SW 1271 (cell line): ENCODE measurements at places on chromosomes 11 and 22.

DNA sequence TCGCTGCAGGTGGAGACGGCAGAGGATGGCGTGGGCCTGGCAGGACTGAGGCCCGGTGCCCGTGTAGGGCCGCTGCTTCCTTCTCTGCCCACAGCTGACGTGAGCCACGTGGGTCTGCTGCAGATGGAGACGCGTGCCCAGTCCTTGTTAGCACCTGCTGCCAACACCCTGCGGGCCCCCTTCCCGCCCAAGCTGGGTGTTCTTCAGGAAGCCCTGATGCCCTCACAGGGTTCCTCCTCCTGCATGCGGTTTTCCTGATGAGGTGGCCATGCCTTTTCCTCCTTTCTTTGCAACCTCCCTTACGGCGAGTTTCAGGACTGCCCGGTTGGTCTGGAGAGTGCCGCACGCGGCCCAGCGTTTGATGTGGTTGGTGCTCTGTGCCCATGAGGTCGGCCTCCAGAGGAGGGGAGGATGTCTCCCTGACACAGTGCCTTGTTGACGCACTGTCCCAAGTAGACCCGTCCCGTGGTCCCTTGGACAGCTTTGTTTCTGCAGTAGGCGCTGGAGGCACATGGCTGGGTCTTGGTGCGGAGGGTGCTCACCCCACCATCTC is 44.7 kb downstream of the AP2A2 start:
- no peak for DNase-seq

- peak; percentile 89 for DNase-seq
Measured at GRCh38 chr11:89381094-89381493, 110.1 kb downstream of the NOX4 start.

- no peak for DNase-seq
Measured at GRCh38 chr11:121048464-121049233, 24.7 kb downstream of the TBCEL start.

DNA sequence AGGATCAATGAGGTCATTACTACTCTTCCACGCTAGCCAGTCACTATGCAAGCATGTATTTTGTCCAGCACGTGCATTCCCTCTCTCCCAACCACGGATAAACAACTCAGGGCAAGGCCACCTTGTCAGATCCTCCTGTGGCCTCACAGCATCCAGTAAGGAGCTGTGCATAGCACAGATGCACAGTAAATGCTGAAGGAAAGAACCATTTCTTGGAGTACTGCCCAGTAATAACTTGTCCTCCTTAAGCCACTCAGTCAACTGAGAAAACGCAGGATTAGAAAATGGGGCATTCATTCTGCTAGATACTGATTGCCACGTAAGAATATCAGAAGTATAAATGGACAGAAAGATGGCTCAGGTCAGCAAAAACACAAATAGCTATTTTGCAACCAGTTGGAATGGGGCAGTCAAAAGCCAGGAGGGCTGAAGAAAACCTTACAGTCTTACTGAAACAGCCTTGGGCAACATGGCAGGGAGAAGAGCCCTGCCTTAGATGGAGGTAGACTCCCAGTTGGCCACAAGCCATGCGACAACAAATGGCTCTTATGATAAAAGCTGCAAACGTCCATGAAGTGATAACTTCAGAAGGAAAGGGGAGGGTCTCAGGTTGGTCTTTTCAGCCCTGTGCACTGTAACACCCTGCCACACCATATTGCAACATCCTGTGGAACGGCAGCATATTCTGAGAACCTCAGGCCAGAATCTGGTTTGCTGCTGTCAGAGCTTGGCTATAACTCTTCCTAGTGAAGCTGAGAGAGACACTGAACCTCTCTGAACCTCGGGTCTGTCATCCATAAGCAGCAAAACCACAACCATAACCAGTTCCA is 23.0 kb downstream of the PC start:
- DNase-seq: no peak

DNA sequence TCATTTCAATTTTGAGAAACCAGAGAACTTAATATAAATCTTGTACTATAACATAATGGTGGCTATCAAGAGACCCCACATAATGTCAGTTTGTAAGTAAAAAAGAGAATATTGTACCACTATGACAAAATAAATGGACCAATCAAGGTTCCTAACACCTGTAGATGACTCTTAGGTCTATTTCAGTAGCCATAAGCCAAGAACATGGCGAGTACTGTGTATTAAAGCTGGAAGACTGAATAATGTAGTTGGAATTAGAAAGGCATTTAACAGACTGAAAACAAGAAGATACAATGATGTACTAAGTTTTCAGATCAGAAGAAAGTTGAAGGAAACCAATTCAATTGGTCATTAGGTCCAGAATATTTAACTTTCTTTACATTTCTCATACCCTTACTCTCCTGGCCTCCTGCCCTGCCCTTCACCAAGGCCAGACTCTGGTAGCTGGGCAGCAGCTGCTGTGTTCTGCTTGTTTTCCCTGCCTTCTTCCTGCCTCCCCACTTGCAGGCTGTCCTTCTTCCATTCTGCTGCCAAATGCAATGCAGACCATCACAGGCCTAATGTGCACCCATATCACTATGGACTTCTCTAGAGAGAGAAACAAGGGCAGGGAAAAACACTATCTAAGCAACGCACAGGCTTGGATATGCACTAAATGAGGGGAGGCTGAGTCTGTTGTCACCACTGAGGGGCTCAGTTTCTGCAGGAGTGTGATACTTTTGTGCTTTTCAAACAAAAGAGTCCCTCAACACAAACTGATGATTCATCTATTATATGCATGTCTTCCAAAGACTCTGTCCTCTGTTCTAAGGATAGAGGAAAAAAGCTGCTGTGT is 60.1 kb downstream of the RAB30 start:
- no peak for DNase-seq

- DNase-seq: no peak
Measured at GRCh38 chr22:47605441-47605840, 843.0 kb downstream of the TBC1D22A start.

GRCh38 chr22:43776081-43776670 is 35.9 kb downstream of the EFCAB6 start:
- no peak for DNase-seq

- no peak for DNase-seq
Measured at GRCh38 chr11:65425971-65426838, 3.6 kb downstream of the NEAT1 start.

DNA sequence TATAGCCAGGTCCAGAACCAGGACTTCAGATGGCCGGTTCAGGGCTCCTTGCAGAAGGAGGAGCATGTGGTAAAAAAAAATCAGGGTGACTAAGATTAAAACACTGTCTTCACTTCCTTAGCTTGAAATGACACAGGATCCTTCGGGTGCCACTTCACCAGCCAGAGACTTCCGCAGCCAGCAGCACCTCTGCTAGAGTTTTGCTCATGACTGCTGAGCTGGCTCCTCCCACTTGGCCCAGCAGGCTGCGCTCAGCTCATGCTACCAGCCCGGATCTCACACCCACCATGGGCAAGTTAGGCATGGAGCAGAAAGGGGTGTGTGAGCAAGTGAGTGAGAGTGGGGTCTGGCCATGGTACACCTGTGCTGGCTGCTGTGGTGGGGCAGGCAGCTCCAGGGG is 6.6 kb upstream of the MS4A18 start:
- DNase-seq: no peak

GRCh38 chr22:19517919-19518611 is 6.1 kb downstream of the CLDN5 start:
- DNase-seq: no peak

DNA sequence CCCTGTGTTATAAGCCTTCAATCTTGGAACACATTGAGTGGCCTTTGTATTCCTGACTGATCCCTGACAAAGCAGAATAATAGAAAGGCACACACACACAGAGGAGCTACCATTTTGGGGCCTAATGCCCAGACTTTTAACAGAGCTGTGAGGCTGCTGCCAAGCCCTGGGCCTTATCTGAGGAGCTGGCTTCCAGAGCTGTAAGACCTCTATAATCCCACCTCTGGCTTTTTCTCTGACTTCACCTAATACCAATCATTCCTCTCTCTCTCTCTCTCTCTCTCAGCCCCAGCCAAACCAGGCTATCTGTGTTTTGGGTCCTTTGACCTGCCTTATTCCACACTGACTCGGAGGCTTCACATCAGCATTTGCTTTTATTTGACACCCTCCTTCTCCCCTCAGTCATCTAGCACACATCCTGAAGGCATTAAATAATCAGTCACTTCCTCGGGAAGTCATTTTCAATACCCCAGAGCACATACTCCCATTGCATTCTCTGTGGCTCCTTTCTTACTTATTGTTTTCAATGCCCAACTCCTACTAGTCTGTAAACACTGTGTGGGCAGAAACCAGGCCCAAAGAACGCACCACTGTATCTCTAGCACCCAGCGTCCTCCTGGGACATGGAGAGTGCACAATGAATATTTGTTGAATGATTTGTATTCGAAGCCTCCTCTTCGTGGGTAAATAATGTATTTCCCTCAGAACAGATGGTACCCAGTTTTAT is 21.2 kb upstream of the TRIM44 start:
- no peak for DNase-seq

GRCh38 chr11:124642628-124643027 is 20.0 kb downstream of the TBRG1 start:
- DNase-seq: no peak

DNA sequence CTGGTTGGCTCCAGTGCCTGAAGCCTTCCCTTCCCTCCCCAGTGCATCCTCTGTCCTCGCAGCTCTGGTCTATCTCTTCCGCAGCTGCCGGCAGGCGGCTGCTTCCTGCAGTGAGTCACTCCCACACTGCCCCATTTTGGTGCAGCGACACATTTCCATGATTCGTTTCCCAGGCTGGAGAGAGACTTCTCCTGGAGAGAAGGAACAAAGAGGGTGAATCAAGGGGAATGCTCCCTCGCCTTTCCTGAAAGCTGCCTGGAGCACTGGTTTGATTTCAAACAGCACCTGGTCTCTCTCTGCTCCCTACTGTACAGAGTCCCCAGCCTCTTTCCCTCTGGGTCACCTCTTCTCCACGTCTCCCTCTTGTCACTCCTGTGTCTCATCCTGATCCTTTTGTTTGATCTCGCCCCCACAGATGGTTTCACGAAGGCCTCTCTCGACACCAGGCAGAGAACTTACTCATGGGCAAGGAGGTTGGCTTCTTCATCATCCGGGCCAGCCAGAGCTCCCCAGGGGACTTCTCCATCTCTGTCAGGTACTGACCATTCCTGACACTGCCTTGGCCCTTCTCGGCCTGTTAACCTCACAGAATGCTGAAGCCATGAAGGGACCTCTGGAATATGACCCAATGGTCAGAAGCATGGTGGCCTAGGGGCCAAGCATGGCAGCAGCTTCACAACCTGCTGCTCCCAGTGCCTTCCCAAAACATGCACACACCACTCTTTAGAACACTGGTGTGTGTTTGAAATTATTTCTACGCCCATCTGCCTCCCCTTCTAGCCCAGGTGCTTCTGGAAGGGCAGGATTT is at the start of gene TMA7B:
Gene TMA7B, plus strand, starts transcription at position 758 of the 808 bp plus-strand sequence. CDS start 3,978 bp downstream, outside the sequence.
- DNase-seq: no peak

GRCh38 chr11:63763496-63764339 is 4.9 kb downstream of the ZFTA start:
- DNase-seq: no peak

- no peak for DNase-seq
Measured at GRCh38 chr11:128462922-128463321, 124.4 kb downstream of the ETS1 start.

GRCh38 chr11:111715142-111715816 is 50.9 kb downstream of the PPP2R1B start:
- no peak for DNase-seq

DNA sequence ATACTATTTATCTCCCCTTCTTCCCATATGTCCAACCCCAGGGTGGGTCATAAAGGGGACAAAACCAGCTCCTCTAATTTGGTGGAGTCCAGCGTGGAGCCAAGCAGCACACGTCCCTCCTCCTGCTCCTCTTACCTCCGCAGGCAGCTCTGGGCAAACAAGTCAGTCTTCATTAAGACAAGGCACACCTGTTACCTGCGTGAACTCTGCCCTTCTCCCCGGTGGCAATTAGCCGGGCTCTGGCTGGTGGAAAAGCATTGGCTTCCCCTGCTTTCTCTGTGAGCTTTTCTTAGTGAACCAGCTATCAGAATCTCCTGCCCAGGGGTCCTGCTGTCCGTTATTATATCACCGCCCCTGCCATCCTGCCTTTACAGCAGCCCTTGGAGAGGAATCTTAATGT is 418.7 kb upstream of the CADM1 start:
- DNase-seq: no peak

DNA sequence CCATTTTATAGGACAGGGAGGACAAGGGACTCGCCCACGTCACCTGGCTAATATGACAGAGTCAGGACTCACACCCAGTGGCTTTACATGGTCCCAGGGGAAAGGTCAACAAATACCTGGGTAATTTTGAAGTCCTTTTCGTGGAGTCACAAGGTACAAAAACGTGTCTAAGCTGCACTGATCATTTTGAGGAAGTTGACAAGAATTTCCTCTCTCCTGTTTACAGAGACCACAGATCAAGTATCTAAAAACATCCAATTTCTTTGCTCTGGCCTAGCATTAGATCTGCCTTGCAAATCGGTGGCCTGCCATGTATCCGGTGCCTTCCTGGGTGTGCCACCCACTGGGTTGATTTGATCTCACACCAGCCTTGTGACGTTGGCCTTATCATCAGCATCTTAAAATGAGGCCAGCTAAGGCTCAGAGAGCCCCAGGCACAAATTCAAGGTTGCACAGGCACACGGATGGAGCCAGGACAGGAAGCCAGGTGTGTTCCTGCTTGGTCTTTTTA is 17.6 kb downstream of the GDPD5 start:
- no peak for DNase-seq

GRCh38 chr11:112167145-112167544 is at the start of gene TEX12:
TSS of gene TEX12 (plus strand) at chr11:112167372. CDS start at chr11:112169269, 1,897 bp downstream.
- no peak for DNase-seq

GRCh38 chr11:45147017-45147728 is 734 bp downstream of the PRDM11 start:
- peak; percentile 70 for DNase-seq

DNA sequence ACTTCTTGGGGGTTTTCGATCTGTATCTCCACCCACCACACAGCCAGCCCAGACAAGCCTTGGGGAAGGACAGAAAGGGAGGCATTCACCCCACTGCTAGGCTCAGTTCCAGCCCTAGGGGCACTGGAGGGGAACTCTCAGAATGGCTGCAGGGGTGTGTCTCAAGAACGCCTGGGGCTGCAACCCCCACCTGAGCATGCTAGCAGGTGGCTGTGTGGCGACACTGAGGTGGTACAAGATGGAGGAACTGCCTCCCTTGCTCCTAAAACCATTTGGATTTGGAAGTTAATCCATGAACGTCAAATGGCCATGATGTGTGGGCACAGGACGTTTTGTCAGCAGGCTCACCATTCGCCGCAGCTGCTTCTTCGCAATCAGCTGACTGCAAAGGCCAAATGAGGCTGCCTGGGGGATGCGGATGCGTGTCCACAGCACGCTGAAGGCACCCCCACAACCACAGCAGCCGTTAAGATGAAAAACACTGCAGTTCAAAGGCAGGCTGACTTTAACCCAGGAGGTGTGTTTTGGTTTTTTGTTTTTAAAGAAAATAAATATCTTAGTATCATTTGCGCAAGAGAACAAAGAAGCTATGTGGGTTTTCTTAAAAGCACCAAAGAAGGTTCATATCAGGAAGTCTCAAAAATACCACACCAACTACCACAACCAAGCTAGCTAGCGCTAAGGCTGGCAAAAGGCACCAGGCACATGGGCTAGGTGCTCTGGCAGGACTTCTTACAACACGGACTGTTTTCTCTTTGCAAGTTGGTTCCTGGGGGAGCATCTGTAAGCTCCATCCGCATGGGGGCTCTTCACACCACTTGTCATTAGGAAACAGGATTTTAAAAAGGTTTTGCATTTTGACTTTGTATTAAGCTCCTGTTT is 22.2 kb upstream of the NAP1L4 start:
- DNase-seq: no peak

- DNase-seq: no peak
Measured at GRCh38 chr11:64545619-64546018, 45.4 kb upstream of the SLC22A12 start.
